HL-60 (cell line): ENCODE measurements at places on chromosomes 6 and 20.

DNA sequence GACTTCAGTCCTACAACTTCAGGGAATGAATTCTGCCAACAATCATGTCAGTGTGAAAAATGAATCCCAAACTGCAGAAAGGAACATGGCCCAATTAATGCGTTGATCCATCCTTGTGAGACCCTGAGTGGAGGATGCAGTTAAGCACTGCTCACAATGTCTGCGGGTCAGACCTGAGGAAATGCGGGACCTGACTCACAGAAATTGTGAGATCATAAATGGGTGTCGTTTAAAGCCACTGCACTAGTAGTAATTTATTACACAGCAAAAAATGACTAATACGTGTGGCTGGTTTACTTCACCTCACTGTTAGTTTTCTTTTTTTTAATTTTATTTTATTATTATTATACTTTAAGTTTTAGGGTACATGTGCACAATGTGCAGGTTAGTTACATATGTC is 505.0 kb downstream of the PRKN start:
- no peak for DNase-seq

GRCh38 chr6:8513174-8513573 is 77.8 kb upstream of the SLC35B3 start:
- DNase-seq = no peak

GRCh38 chr6:150313781-150314180 is 55.0 kb upstream of the IYD start:
- no peak for DNase-seq

- peak; percentile 45 for DNase-seq
Measured at GRCh38 chr6:39865011-39865888, 69.0 kb downstream of the MOCS1 start.

GRCh38 chr6:160106010-160106409 is 15.6 kb upstream of the SLC22A1 start:
- no peak for DNase-seq

- no peak for DNase-seq
Measured at GRCh38 chr6:34103321-34103720, 42.6 kb downstream of the GRM4 start.

- no peak for DNase-seq
Measured at GRCh38 chr6:129370268-129370916, 339.6 kb downstream of the ARHGAP18 start.

GRCh38 chr6:72042088-72042487 is 155.7 kb downstream of the RIMS1 start:
- no peak for DNase-seq

- no peak for DNase-seq
Measured at GRCh38 chr20:64200740-64201139, 36.5 kb downstream of the MYT1 start.

DNA sequence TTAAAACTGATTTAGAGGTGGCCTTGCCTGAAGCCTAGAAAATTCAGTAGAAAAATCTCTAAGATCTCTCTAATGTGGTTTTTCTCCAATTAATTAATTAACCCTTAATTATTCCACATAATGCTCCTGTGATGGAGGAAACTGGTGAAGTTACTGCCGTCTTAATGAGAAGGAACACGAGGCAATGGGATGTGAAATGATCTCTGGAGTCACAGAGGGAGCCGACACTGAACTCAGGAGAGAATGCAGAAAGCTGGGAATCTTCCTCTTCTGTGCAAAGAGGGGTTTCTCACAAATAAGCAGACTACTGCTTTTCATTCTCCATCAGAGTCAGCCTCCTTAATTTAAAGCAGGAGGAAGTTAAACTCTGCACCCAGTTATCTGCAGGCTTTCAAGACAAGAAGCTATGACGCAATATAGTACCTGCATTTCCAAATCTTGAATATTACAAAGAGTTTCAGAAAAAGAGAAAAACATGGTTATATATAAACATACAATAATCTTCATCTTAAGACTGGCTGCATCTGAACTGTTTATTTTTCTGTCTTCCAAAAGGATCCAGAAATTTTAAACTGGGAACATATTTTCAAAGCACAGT is 18.1 kb upstream of the SNRPB2 start:
- DNase-seq = no peak

GRCh38 chr20:61883857-61884393 is 181.8 kb downstream of the TAF4 start:
- DNase-seq = no peak

DNA sequence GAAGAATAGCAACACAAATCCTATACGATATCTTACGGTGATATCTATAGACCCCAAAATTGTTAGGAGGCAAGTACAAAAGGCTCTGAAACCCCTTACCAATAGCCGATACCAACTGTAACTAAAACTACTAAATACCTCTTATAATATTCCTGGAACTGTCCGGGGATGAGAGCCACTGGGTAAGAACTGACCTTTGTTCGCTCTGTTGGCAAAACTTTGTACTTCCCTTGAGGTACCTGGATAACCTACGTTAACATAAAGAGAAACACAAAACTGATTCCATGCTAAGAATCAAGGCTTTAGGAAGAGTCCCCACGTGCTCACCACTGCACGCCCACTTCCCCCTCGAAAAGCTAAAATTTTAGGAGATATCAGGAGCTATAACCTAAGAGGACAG is 9.7 kb downstream of the PHF10 start:
- DNase-seq = no peak

DNA sequence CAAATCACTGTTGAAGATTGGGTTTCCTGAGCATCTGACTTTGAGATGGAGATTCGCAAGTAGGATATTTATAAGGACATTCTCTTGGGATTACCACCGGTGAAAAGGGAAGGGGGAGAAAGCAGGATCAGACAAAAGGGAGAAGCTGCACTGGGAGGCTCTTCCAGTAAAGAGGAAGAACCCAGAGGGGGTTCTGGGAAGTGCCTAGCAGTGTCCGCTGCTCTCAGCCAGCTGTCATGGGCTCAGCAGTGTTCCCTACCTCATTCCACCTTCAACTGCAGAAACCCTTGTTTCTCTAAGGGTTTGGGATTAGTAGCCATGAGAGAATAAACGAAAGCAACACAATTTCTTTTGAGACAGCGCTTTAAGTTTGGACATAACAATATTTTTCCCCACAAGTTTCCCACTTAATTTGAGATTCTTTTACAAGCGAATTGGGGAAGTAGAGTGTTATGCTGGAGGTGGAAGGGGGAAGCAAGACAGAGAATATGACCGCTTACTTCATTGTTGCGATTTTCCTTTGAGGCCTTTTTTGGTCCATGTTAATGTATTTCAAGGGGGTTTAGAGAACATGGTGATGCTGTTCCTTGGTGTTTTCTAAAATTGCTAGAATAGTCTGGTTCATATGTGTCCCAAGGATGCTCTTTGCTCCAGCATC is 154.5 kb upstream of the SCGN start:
- no peak for DNase-seq

- no peak for DNase-seq
Measured at GRCh38 chr6:117167520-117168271, 97.7 kb upstream of the VGLL2 start.

GRCh38 chr6:2790588-2791449 is 25.6 kb downstream of the WRNIP1 start:
- DNase-seq = peak; percentile 61

GRCh38 chr6:46090115-46091079 is 39.4 kb upstream of the ENPP4 start:
- peak; percentile 39 for DNase-seq

- DNase-seq = peak; percentile 29
Measured at GRCh38 chr6:43884652-43885022, 114.6 kb downstream of the VEGFA start.

GRCh38 chr20:19317237-19318069 is 105.0 kb downstream of the SLC24A3 start:
- DNase-seq = no peak

GRCh38 chr6:87340230-87340629 is 4.4 kb upstream of the C6orf163 start:
- DNase-seq = no peak

DNA sequence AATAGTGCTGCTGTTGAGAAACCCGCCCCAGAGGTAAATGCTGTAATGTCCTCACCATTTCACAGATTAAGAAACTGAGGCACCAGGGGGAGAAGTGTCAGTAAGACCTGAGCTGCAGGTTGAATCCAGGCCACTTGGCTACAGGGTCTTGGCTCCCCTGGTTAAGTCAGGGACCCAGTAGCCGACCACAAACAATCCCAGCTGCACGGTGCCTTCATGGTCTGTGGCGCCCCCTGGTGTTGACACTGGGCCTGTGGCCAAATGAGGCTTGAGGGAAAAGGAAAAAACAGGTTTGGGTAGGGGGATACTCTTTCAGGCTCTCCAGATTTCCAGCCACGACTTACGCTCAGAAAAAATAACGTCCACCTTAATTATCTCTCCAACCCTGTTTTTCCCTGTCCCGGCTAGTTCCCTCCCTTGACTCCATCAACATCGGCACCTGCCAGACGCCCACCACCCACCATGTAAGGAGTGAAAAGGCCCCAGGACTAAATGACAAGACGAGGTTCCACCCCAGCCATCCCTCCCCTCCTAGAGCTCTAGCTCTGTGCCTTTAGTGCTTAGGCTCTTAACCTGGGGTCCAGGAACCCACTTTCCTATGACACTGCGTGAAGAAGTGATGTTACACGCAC is 47.7 kb upstream of the POLR1H start:
- DNase-seq = no peak

DNA sequence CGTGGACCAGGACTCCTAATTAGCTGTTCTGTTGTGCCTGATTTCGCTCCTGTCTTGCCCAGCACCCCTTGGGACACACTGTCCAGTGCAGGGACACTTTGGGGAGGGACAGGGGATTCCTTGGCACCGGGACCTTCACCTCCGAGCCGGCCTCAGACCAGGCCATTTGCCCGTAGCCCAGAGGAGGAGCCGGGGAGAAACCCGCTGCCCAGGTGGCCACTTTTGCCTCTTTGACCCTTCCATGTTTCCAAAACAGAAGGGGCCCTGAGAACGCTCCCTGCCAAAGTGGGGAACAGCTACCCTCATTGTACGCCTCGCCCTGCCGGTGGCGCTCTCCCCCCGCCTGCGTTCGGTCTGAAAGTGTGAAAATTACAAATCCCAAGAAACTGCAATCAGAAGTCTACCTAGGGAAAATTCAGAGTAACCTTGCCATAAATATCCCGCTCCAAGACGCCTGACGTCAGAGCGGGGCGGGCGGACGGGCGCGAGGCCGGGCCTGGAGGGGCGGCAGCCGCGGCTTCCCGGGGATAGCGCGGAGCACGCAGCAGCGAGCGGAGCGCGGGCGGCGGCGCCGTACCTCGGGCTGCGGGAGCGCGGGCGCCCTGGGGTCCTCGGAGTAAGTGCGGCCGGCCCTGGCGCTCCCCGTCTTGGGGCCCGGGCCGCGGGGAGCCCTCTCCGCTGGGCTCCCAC is at the start of gene DAAM2:
TSS of gene DAAM2 (plus strand) at position 527 of the 690 bp plus-strand sequence. CDS start 63,927 bp downstream, outside the sequence.
- DNase-seq = no peak

- no peak for DNase-seq
Measured at GRCh38 chr20:18639501-18639979, 51.7 kb downstream of the DTD1 start.

- no peak for DNase-seq
Measured at GRCh38 chr6:2197177-2197671, 48.2 kb downstream of the GMDS start.

GRCh38 chr6:21141616-21142303 is 451.8 kb upstream of the SOX4 start:
- no peak for DNase-seq

GRCh38 chr6:156978948-156979347 is 201.8 kb downstream of the ARID1B start:
- DNase-seq = no peak

GRCh38 chr20:19374216-19374615 is 161.8 kb downstream of the SLC24A3 start:
- no peak for DNase-seq

DNA sequence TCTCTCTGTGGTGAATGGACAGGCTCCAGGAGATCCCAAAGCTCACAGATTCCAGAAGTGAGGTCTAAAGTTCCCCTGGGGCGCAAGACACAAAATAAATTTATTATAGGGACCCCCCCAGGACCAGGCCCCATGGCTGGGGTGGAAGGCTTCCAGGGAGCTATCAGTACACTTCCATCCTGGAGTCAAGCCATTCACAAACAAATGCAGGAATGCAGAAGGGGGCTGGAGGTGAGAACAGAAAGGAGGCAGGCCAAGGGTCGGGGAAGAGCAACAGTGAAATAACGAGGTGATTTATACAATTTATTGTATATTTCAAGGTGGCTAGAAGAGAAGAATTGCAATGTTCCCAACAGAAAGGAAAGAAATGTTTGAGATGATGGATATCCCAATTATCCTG is 126.9 kb downstream of the LY86 start:
- DNase-seq = no peak

DNA sequence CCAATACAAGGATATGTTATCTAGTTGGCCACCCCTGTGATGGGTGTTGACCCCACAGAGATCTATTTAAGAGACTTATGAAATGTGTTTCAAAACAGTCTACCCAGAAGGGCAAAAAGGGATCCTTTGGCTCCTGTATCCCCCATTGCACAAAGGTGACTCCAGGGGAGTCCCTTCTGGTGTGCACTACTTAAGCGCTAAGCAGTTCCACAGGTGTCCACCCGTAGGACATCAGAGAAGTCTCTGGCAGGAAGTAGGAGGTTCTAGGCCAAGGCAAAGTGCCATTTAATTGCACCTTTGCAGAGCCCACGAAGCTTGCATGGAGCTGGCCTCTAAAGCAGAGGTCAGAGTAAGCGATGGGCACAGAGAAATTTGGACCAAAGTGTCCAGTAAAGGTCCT is 147.7 kb downstream of the MRPL14 start:
- no peak for DNase-seq

DNA sequence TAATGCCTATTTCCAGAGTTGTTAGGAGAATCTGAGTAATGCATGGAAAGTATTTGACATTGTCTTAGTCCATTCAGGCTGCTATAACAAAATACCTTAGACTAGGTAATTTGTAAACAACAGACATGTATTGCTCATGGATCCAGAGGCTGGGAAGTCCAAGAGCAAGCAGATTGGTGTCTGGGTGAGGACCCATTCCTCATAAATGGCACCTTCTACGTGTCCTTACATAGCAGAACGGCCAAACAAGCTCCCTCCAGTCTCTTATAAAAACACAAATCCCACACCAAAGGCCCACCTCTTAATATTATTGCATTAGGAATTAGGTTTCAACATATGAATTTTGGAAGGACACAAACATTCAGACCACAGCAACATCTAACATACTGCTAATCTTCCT is 30.2 kb downstream of the MBOAT1 start:
- DNase-seq = no peak

DNA sequence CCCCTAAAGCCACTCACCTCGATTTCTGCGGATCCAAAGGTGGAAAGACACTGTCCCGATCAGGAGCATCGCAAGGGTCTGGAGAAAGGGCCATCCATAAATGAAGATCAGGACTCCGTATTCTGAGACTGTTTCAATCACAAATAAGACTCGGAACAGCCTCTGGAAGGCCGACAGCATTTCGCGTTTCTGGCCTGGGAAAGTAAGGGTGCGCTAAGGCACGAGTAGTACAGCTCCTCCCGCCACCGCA is 44.6 kb downstream of the DPPA5 start:
- peak; percentile 9 for DNase-seq

- DNase-seq = no peak
Measured at GRCh38 chr20:56617489-56617888, 11.6 kb upstream of the TFAP2C start.

- DNase-seq = no peak
Measured at GRCh38 chr6:84667252-84668213, 96.9 kb downstream of the TBX18 start.
